ENCODE measurements at places on chromosomes 2 and 18.

GRCh38 chr18:43965691-43966090 lies 688.4 kb upstream of the SYT4 start:
- H3K27me3 ChIP-seq: no peaks in the 10 kb centered on the region
- no peak for DNase-seq
- no peak overlapping the region for H3K27ac ChIP-seq
- H3K4me3 ChIP-seq: no peak overlapping the region

GRCh38 chr2:167333245-167333644 lies 445.0 kb downstream of the XIRP2 start:
- no peak overlapping the region for H3K4me3 ChIP-seq
- no peaks in the 10 kb centered on the region for H3K4me1 ChIP-seq
- H3K27ac ChIP-seq: no peak overlapping the region
- H3K36me3 ChIP-seq: no peaks in the 10 kb centered on the region
- no peak for DNase-seq

DNA sequence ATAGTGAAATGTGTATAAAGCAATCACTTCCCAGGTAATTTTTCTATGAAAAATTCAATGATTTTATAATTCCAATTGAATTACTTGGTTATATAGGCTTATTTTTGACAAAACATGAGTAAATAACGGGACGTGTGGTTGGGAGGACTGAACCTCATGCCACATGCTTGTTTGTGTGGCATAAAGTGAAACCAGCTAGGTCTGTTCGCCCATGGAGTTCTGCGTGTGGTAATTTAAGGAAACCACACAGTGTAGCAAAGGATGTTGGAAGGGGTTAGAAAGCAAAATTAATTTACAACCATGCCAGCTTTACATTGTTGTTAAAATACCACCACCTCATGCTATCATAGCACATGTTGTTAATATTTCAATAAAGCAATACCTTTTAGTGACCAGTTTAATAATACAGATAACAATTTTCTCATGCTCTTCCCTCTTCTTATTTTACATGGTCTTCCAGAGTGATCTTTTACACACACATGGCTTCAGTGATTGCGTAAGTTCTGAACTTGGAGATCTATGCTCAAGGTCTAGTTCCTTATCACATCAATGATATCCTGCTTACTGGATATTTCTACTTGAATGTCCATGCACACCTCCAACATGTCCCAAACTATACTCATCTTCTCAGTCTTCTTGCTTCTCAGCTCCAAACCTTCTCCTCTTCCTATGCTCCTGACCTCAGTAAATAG lies 156.4 kb upstream of the ITGA4 start:
- no peaks in the 10 kb centered on the region for H3K27me3 ChIP-seq
- no peak overlapping the region for H3K27ac ChIP-seq
- no peak for DNase-seq
- no peaks in the 10 kb centered on the region for H3K36me3 ChIP-seq

GRCh38 chr2:225318440-225318839 lies 81.1 kb upstream of the NYAP2 start:
- no peak overlapping the region for H3K4me3 ChIP-seq
- H3K27ac ChIP-seq: no peak overlapping the region
- H3K36me3 ChIP-seq: no peaks in the 10 kb centered on the region

DNA sequence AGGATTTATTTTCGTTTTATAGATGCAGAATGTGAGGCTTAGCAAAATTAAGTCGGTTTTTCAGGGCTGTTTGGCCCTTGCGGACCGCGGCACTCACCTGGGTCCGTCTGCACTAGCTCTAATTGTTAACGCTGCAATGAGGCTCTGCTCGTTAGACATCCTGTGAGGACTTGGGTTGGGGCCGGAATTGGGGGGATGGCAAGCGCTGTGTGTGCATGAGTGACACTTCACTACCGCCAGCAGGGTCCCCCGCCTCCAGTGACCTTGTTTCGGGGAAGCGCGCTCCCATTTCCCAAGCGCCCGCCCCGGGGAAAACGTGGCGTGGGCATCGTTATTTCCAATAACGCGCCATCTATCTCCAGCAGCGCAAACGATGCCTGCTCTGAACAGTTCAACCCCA lies 54.2 kb downstream of the KCNG2 start:
- H3K4me1 ChIP-seq: no peaks in the 10 kb centered on the region
- no peaks in the 10 kb centered on the region for H3K27me3 ChIP-seq
- DNase-seq: no peak
- no peaks in the 10 kb centered on the region for H3K36me3 ChIP-seq

DNA sequence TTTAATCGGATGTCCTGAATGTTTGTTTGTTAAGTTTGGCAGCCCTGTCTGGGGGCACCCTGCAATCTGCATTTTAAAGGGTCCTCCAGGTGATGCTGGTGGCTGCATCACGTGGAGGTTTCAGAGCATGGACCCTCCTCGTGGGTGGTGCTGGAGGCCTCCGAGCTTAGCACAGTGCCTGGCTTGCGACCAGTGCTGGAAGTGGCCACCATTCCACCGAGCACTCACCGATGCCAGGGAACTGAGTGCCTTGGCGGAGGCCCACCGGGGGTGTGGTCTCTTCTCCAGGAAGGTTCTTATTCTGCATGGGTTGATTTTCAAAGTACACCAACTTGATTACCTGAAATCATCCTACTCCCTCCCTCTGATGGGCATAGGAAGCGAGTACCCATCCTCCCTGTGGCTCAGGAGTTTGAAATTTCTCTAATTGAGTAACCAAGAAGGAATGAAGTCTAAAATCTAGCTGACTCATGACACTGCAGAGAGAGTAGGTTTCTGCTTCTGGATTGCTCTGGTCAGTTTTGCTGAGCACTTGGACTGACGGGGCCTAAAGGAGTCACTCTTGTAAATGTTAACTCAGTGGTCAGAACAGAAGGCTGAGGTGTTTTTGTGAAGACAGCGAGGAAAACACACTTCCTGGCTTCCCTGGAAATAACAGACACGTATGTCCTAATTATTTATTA lies 58.1 kb upstream of the SLC66A3 start:
- H3K27ac ChIP-seq: no peak overlapping the region
- no peak for DNase-seq
- H3K27me3 ChIP-seq: no peaks in the 10 kb centered on the region
- H3K36me3 ChIP-seq: no peaks in the 10 kb centered on the region
- no peaks in the 10 kb centered on the region for H3K4me1 ChIP-seq

DNA sequence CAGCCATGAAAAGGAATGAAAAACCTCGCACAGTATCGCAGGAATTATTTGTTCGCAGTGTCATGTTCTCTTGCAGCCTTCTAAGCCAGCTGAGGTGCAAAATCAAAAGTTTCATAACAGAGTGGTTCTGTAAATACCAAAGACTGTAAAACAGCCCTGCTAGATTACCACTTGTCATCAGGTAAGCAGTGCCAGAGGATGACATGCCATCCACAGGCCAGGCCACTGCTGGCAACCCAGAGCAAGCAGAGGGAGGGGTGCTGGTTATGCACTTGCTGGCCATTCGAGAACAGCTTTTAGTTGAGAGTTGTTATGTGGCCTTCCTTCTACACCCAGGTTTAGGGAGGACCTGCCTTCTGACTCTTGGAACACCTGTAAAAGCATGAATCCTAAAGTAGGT lies 114.3 kb upstream of the MGAT5 start:
- H3K27me3 ChIP-seq: no peaks in the 10 kb centered on the region
- peaks cover 12% of the 10 kb centered on the region for H3K4me1 ChIP-seq
- no peak overlapping the region for H3K4me3 ChIP-seq
- no peak for DNase-seq

DNA sequence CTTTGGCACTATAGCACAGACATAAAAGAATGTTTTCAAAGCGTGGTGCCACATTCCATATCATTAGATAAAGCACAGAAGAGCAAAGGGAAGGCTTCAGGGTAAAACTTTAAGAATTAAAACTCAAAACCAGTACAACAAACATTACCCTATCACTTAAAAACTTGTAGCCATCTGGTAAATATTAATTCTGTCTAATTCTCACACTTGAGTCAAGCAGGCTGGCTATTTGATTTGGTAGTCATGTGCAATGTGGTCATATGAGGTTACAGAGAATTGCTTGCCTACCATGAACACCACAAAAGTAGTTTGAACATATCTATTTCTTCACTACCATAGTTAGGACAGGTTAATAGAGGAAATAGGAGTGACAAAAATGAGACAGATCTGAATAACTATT lies 244.9 kb downstream of the IRS1 start:
- no peak overlapping the region for H3K4me3 ChIP-seq
- no peaks in the 10 kb centered on the region for H3K27me3 ChIP-seq
- DNase-seq: no peak
- H3K4me1 ChIP-seq: no peaks in the 10 kb centered on the region
- no peaks in the 10 kb centered on the region for H3K36me3 ChIP-seq

DNA sequence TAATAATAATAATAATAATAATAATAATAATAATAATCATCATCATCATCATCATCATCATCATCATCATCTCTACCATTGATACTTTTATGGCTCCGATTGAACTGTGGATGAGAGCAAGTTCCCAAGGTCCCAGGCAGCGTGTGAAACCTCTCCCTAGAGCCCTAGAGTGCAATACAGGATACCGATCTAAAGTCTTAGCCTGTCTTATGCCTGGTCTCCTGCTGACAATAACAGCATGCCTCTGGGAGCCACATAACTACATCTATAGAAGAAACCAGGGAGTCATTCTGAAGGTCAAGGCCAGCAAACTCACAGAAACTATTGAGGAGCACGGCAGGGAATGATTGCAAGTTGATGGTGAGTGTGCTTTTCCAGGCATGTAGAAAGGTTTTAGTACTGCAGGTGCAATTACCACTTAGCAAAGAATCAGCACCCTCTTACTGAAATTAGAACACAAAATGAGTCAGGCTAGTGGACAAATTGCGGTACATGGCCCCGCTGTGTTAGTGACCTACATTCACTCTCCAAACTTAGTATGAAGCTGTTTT lies 457.2 kb upstream of the CDH20 start:
- H3K4me3 ChIP-seq: no peak overlapping the region
- H3K27ac ChIP-seq: no peak overlapping the region
- H3K27me3 ChIP-seq: no peaks in the 10 kb centered on the region
- DNase-seq: no peak
- no peaks in the 10 kb centered on the region for H3K4me1 ChIP-seq
- H3K36me3 ChIP-seq: no peaks in the 10 kb centered on the region

- H3K4me3 ChIP-seq: no peak overlapping the region
- H3K27me3 ChIP-seq: no peaks in the 10 kb centered on the region
- no peaks in the 10 kb centered on the region for H3K36me3 ChIP-seq
- peak; percentile 5 for DNase-seq
These were observed 792.2 kb downstream of the EPHA4 start for GRCh38 chr2:220779931-220780330.

DNA sequence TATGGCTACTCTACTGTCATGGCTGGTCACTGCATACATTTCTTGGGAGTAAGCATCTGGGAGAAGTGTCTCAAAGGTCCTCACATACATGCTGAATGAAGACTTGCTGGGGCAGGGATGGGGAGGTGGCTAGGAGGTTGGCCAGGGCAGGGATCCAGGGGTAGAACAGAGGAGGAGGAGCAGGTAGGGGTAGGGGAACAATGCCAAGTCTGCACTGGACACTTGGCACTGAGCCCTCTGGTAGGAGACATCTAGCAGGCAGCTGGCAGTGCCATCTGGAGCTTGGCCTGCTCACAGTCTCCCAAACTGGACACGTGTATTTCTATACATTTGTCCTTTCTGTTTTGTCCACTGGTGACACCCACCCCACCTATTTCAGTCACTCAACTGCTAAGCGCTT lies 62.7 kb upstream of the REV1 start:
- no peak for DNase-seq
- no peaks in the 10 kb centered on the region for H3K27me3 ChIP-seq
- no peaks in the 10 kb centered on the region for H3K36me3 ChIP-seq
- H3K4me3 ChIP-seq: no peak overlapping the region
- H3K27ac ChIP-seq: no peak overlapping the region
- no peaks in the 10 kb centered on the region for H3K4me1 ChIP-seq

- DNase-seq: no peak
- H3K27ac ChIP-seq: no peak overlapping the region
- no peak overlapping the region for H3K4me3 ChIP-seq
- H3K36me3 ChIP-seq: no peaks in the 10 kb centered on the region
- no peaks in the 10 kb centered on the region for H3K4me1 ChIP-seq
These were observed 57.3 kb upstream of the SIX3 start for GRCh38 chr2:44884231-44884630.
